ENCODE measurements at places on chromosomes 13 and 19.

DNA sequence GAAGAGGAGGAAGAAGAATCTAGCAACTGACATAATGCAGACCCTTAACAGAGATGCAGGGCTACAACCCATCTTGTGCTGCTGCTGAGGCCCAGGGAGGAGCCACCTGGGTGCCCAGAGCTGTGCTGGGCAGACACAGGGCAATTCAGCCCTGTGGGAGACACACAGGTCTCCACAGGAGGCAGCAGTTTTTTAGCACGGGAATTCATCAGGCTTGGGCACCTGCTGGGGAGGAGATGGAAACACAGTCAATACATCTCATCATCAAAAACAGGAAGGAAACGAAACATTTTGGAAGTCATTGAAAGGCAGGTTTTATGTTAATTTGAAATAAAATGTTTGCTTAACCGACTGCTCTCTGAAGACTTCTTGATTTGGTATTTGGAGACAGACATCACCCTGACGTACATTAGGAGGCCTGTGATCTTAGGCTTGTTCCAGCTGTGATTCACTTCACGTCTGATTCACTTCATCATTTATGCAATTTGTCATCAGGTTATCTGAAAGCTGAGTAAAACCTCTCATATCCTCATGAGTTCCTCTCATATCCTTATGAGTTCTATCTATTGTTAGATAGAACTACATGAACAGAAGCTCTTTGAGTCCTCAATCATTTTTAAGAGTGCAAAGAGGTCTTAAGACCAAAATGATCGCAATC, 77.4 kb downstream of the CYSLTR2 start:
- no peak for DNase-seq

- no peak for DNase-seq
Measured at GRCh38 chr19:31408460-31409124, 59.4 kb upstream of the TSHZ3 start.

DNA sequence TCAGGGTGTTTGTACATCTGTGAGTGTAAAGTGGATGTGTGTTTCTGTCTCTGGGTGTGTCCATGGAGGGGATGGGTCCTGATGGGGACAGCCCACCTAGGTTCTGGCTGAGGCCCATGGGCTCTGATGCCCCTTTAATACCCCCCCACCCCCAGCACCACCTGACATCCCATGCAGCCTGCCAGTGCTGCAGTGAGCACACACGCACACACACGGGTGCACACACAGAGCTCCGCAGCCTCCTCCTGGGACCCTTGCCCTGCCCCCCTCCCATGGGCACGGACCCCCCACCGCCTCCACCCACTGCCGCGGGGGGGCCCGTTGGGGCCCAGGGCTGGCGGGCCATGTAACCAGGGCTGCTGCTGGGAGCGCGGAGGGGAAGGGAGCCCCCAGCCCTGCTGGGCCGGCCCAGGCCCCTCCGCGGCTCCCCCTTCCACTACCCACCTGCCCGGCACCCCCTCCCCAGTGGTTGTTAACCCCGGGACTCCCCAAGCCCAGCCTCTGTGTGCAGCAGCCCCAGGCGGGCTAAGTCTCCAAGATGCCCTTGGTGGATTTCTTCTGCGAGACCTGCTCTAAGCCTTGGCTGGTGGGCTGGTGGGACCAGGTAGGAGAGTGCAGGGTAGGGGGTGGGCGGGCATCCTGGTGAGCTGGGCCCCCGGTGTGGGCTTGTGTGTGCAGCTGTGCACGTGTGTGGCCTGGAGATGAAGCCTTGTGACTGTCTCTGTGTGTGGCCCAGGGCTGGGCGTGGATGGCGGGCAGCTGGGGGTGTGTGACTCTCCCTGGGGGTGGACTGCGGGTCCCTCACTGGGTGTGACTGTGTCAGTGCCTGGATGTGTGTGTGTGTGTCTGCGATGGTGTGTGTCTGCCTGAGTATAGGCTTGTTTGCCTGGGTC, 32.6 kb downstream of the PDE4A start:
- no peak for DNase-seq

DNA sequence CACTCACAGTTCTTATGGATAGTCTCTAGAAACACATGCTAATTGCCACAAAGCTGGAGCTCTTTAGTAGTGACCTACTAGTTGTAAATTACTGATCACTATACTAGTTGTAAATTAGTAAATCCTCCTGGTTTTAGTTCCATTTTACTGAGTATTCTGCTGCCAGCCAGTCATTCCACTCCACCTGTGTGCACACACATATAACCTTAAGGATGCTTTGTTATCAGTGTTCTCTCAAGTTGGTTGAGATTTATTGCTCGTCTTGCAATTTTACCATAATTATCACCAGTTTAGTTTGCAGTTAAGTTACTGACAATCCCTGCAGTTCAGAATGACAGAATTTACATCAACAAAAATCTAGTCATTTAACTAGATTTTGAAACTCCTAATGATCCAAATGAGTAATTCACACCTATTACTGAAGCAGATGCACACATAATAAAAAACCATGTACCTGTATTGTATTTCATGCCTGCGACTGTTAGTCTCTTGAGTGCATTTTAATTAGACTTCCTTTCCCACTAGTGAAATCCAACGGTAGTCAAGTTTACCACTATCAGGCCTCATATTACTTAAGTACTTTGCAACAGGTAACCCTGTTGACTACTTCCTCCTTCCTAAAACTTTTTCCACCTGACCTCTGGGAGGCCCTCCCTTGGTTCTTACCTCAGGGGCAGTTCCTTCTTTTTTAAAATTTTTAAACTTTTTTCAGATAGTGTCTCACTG, 7.6 kb downstream of the TPT1 start:
- DNase-seq, result no peak

GRCh38 chr19:58334691-58335249, 8.0 kb downstream of the ZSCAN22 start:
- DNase-seq, result no peak

- no peak for DNase-seq
Measured at GRCh38 chr13:95027638-95028037, 273.6 kb downstream of the ABCC4 start.

DNA sequence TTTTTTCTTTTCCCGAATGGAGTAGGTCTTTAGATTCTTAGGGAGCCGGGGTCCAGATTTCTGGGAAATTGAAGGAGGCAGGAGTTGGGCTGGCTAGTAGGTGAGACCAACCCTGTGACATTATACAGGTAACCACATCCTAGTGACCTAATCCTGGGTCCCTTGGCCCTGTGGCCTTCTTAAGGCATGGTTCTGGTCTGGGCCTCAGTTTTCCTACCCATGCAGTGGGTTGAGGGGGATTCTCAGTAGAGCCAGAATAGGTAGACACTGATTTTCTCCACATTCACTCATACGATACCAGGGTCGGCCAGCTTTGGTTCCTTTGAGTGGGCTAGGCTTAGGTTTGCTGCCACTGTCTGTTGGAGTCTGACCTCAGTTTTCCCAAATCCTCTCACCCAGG, 7.2 kb downstream of the PPFIA3 start:
- DNase-seq, result no peak

GRCh38 chr13:88586263-88586662, 915.1 kb downstream of the SLITRK5 start:
- no peak for DNase-seq

DNA sequence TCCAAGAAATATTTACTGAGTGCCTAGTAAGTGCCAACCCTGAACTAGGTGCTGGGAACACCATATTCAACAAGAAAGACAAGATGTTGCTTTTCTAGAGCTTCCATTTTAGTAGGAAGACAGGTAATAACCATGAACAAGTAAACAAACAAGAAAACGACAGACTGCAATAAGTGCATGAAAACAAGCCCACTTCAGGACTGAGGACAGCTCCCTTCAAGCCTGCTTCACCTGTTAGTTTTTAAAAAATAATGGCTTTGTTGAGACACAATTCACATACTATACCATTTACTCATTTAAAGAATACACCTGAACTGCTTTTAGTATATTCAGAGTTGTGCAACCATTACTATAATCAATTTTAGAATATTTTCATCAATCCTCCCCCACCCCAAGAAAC, 30.4 kb downstream of the CYP4F22 start:
- no peak for DNase-seq

DNA sequence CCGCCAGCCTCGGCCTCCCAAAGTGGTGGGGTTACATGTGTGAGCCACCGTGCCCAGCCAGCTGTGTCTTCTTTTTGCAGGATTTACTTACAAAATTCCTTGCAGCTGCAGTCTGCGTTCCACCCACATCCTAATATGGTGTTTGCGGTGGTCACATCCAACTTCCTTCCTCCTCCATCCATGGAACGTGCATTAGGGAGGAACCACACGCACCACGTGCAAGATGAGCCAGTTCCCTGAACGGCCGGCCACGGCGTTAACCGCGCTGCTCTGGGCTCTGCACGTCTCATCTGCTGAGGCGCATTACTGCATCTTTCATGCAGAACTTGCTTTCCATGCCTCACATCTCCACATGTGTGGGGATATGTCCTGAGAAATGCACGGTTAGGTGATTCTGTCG, 13.0 kb upstream of the SIGLEC11 start:
- no peak for DNase-seq

DNA sequence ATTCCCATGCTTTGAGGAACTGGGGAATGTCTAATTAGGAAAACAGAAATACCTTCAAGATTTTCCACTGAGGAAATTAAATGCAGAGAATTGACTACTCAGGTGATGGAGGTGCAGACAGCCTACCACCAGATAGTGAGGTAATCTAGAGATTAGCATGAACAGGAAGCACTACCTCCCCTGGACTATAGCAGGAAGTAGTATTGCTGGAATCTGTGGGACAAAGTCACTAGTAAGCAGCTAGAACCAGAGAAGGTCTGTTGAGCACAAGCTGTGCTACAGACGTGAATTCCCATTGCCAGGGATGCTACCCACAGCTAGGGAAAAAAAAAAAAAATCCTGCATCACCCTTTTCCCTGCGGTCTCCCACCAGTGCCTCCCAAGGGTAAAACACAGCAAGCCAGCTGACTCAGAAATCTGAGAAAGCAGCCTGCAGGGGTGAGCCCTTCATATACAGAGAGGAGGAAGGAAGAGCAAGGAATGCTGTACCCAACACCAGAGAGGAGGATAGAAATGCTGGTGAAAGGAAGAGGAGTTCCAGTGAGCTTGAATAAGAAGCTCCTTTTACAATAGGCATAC, 10.2 kb downstream of the ENOX1 start:
- no peak for DNase-seq

GRCh38 chr19:39825531-39826076, 8.4 kb downstream of the DYRK1B start:
- no peak for DNase-seq

DNA sequence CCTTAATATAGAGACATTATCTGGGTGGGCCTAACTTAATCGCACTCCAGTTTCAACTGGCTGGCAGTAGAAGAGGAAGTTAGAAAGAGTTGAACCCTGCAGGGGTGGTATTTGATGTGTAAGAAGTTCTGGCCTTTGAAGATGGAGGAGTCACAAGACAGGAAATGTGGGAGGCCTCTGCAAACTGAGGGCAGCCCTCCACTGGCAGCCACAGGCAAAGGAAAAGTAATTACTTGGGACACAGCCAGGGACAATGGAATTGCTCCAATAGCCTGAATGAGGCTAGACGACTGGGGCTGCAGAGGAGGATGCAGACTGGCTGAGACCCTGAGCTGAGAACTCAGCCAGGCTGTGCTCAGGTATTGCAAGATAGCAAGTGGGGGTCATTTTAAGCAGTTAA, 703.3 kb upstream of the ARGLU1 start:
- DNase-seq, result no peak

DNA sequence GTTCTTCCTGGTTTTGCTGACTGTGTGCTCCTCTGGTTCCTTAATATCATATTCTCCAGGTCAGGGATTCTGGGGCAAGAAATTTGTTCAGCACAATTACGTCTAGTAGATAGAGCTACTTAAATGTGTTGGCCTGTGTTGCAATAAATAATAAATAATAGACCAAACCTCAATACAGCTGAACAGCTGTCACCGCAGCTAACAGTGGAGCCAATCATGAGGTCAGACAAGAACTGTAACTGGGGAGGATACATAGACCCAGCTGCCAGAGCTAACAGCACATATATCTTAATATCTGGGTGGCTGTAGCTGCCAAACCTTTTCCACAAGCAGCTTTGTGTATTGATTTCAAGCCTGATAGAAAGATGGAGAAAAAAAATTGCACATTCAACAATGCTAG, 1596.3 kb upstream of the PCDH20 start:
- DNase-seq, result no peak

- peak; percentile 67 for DNase-seq
Measured at GRCh38 chr13:76992548-76993001, 694 bp downstream of the CLN5 start.

GRCh38 chr19:28899703-28900102, 313.2 kb downstream of the UQCRFS1 start:
- DNase-seq, result no peak

DNA sequence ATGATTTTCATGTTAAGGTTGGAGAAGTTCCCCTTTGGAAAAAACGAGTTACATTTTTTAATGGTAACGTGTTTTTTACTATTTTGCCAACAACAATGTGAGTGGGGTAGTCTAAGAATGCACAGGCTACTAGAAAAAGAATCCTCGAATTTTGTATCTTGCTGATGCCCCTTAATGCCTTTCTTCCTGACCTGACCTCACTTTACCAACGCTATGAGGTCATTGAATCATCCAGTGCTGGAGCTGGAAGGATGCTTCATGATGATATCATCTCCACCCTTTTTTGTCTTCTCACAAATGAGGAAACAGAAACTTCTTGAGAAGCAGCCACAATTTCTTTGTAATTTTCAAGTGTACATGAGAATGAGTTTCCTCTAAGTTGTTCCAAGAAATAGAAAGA, 8.2 kb upstream of the UBL3 start:
- no peak for DNase-seq

DNA sequence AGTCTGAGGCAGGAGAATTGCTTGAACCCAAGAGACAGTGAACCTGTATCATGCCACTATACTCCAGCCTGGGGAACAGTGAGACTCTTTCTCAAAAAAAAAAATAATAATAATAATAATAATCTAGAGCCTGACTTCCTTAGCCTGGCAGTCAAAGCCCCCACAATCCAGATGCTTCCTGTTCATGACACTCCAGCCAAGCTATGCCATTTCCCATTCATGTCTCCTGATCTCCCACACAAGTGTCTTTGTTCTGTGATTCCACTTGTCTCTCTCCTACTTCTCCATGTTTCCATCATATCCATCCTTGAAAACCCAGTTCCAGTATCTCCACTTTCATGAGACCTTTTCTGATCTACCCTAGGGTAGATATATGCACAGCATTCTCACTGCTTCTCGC, 150.7 kb downstream of the FOXO1 start:
- no peak for DNase-seq

DNA sequence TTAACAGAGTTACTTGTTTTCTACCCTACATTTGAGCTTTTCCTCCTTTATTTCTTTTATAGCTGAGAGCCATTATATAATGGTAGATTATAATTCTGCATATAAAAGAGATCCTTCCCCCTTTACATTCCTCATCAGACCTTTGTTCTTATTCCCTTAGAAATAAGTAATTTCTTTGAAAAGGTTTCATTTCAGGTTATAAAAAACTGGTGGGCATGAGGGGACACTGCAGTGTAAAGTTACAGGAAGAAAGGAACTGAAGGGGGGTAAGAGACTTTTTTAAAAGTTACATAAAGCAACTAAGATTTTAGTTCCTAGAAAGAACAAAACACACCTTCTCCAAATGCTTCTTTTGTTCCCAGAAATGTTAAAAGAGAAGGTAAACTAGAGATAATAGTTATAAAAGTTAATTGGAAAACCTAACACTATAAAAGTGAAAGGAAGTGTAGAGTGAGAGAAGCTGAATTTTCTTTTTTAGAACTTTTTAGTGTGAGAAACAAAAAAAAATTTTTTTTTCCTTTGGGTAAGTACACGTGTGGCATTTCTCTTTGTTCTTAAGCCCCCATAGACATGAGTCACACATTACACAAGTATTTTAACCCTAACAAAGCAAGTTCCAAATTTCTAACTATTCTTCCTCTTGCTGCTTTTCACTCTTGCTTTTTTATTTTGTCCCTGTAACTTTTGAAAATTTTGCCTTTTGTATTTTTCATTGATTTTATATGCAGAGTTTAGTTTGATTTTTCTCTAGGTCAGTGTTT, 106.4 kb upstream of the MLNR start:
- no peak for DNase-seq
